ENCODE measurements at places on chromosomes 7 and 10.

GRCh38 chr10:31619531-31620061 is 300.6 kb downstream of the ZEB1 start:
- no peak for DNase-seq

- DNase-seq = no peak
Measured at GRCh38 chr10:35463878-35464277, 127.6 kb downstream of the CCNY start.

DNA sequence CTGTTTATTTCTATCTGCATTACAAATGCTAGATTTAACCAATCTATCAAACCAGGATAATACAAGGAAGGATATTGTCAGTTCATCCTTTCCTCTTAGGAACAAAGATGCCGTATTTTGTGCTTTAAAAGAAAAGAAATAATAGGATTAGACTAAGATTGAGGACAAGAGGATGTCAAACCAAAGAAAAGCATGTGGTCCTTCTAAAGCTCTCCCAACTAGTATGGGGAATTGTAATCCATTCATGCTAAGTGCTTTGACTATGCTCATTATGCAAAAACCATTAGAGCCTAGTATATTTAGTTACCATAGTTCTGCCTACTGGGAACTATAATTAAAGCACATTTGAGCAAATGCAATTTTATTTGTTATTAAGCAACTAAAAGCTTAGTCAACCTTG is 280.2 kb downstream of the GRM8 start:
- DNase-seq = no peak

- no peak for DNase-seq
Measured at GRCh38 chr10:79244068-79244442, 103.2 kb upstream of the PPIF start.

DNA sequence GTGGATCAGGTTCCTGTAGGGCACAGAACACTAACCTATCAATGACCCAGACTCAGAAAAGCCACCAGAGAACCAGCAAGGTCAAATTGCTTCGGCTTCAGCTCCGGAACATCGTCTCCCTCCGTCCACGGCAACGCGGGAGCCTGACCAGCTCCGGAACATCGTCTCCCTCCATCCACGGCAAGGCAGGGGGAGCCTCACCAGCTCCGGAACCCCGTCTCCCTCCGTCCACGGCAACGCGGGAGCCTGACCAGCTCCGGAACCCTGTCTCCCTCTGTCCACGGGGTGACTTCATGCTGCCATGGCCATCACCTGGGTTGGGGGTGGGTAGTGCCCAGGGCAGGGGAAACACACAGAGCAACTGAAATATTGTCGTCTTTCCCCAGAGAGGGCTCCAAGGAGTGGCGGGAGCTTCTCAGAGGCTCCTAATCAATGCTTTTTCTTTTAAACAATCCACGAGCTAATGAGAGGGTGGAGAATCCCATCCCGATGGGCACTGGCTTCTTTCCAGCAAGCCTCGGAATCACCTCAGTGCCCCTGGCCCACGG is 403.5 kb downstream of the DNAJB6 start:
- no peak for DNase-seq

- no peak for DNase-seq
Measured at GRCh38 chr10:124007773-124008145, 85.6 kb downstream of the CHST15 start.

DNA sequence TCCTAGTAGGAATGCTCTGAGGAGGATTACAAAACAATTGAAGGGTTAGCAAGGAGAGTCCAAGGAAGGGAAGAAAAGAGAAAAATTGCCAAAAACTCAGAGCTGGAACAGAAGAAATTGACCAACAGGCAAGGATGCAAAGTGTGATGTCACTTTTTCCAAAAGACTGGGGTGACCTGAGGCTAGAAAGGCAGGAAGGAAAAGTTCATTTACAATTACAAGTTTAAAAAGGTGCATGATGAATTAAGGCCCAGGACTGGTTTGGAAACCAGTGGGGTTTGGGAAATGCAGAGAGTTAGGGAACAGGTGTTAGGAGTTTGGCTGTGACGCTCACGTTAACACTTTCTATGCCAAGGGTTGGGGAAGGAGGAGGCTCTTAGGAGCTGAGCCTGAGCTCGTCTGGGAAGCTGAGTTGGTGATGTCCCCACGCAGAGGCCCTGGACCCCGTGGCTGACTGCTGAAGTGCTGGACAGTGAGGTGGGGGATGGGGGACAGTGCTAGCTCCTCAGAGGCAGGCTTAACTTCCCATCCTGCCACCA is 92.6 kb upstream of the PODXL start:
- no peak for DNase-seq

- DNase-seq = no peak
Measured at GRCh38 chr7:7148798-7149481, 33.4 kb upstream of the C1GALT1 start.

- DNase-seq = no peak
Measured at GRCh38 chr10:11748866-11749265, 6.7 kb downstream of the ECHDC3 start.

GRCh38 chr10:100600218-100600617 is 64.5 kb downstream of the HIF1AN start:
- no peak for DNase-seq

GRCh38 chr7:42945821-42946626 is 13.8 kb downstream of the MRPL32 start:
- DNase-seq = no peak

GRCh38 chr7:3033581-3033980 is 10.1 kb downstream of the CARD11 start:
- DNase-seq = no peak

DNA sequence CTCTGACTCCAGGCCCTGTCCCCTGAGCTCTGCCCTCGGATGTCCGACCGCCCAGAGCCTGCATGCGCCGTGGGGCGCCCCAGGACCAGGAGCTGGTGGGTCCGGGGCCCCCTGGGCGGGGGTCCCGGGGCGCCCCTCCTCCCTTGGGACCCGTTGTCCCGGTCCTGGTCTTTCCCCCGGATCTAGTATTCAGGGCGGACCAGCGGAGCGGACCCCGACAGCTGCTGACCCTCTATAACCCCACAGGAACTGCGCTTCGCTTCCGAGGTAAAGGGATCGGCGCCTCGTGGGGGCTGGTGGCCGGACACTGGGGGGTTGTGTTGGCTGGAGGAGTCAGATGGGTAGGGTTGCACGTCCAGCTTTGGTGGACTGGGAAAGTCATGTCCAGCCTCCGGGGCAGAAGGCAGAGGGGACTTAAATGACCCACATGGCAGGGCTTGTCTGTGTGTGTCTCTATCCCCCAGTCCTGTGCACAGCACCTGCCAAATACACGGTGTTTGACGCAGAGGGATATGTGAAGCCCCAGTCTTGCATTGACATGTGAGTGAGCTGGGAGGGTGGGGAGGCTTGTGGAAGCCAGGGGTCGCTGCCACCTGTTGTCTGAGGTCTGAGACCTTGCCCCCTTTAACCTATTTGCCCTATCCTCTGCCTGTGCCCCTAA is 520 bp downstream of the MOSPD3 start:
- DNase-seq = no peak

GRCh38 chr7:91683823-91684222 is 196.7 kb downstream of the MTERF1 start:
- DNase-seq = no peak

DNA sequence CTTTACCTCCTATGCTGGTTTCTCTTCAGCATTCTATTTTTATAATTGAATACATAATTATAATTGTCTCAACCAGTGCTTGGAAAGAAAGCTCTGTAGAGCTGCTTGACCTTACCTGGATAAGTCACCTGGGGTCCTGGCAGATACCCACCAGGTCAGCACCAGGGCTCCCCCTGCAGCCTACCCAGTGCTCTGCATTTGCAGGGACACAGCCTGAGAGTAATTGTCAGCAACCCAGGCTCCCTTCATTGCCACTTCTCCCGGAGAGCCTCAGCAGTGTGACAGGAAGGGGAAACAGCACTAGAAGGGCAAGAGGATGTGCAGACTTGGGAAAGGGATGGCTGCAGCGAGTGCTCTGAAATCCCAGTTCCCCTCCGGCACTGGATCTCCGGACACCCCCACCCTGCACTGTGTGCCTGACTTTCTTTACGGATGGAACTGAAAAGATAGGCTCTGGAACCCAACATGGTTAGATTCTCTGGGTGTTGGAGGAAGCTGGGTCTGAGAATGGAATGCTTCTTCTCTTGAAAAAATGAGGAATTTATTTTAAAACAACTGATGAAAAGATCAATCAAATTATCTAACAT is 11.4 kb upstream of the PAX4 start:
- DNase-seq = peak; percentile 28

DNA sequence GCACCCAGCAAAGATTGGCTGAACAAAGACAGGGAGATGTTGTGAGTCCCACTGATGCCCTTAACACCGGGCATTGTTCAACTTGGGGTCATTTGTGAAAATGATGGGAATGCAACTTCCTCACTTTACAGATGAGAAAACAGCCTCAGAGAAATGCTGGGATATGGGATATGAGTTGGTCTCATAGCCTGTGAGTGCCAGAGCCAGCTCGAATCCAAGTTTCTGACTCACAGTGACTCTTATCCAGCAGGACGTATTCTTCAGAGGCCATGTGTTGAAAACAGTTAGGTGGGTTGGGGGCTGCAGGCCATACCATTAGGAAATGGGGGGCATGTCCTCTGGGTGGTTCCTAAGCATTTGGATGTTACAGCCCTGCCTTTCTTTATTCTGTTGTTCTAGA is 45.2 kb downstream of the KIAA1217 start:
- DNase-seq = no peak

GRCh38 chr7:50641442-50642405 is 76.5 kb upstream of the DDC start:
- peak; percentile 8 for DNase-seq

DNA sequence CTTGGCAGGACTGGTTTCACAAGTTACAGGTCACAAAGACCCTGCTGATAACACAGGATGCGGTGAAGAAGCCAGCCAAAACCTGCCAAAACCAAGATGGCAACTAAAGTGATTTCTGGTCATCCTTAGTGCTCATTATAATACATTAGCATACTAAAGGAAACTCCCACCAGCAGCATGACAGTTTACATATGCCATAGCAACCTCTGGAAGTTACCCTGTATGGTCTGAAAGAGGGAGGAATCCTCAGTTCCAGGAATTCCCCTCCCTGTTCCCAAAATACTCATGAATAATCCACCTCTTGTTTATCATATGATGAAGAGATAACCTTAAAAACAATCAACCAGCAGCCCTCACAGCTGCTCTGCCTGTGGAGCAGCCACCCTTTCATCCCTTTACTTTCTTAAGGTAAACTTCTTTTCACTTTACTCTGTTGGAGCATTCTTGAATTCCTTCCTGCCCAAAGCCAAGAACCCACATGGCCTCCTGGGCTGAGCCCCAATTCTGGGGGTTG is 21.9 kb downstream of the DPY19L1 start:
- no peak for DNase-seq

DNA sequence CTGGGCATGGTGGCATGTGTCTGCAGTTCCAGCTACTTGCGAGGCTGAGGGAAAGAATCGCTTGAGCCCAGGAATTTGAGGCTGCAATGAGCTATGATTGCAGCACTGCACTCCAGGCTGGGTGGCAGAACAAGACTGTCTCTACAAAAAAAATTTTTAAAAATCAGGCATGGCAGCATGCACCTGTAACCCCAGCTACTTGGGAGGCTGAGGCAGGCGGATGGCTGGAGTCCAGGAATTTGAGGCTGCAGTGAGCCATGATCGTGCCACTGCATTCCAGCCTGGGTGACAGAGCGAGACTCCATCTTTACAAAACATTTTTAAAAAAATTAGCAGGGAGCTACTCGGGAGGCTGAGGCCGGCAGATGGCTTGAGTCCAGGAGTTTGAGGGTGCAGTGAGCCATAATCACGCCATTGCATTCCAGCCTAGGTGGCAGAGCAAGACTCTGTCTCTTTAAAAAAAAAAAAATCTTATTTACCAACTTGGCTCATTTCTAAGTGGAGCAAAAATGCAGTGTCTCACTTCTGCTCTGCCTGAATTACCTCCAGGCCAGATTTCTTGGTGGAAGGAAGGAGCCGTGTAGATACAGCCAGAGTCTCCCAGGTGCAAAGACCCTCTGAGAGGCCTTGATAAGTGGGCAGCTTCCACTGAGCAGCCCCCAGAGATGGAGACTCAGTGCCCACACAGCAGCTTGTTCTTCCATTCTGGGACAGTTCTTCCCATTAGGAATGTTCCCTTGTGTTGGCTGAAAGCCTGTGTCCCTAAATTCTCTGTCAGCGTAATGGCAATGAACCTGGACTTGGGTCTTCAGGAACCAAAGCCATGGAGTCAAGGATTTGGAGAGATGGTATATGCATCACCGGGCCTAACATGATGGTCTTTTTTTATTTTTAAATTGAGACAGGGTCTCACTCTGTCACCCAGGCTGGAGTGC is 30.0 kb downstream of the GTF2IRD1 start:
- no peak for DNase-seq
